ENCODE measurements at places on chromosomes 5 and 9. TPM values are rescaled to one million over a fixed set of nuclear protein-coding genes. Genes with fewer than 3 reads are reported as not detected.

DNA sequence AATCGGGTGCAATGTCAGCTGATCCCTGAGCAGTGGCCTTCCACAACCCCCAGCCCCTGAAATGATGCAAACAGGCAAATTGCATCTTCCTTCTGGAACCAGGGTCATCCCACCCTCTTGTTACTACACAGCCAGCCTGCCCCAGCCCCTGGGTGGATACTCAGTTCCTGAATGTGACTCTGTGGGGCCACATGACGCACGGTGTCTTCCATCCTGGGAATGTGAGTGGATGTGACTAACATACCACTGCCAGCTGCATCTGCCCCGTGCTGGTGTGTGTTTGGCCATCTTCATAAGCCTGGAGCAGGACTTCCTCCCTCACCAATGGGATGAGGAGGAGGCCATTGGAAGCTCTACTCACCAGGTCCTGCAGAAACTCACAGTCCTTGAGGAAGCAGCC, 257.9 kb upstream of the ADAMTS16 start:
- H3K27ac ChIP-seq = no peak overlapping the region
- H3K4me3 ChIP-seq = no peak overlapping the region
- DNase-seq = no peak

DNA sequence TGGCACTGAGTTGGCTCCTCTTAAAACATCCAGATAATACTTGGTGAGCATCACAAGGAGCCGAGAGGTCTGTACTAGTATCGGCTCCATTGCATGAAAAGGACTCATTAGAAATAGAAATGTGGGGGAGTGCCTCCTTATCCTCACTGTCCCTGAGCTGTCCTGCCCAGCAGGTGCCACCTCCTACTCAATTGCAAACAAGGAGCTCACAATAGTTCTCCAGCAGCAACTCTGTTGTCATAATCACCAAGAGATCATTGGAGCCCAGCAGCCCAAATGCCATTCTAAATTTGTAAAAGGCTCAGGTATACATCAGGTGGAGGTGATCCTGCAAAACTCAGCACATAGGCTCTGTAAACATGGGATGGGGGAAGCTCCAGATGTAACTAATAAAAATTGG, 99.1 kb downstream of the PLK2 start:
- no peaks in the 10 kb centered on the region for H3K36me3 ChIP-seq
- no peak for DNase-seq
- no peak overlapping the region for H3K27ac ChIP-seq
- no peaks in the 10 kb centered on the region for H3K4me1 ChIP-seq

- peaks cover 9% of the 10 kb centered on the region for H3K27me3 ChIP-seq
- H3K27ac ChIP-seq = peak overlapping the region; percentile 69
- peaks cover 21% of the 10 kb centered on the region for H3K4me1 ChIP-seq
- no peak for DNase-seq
- peak overlapping the region; percentile 85 for H3K4me3 ChIP-seq
- H3K36me3 ChIP-seq = peaks cover 6% of the 10 kb centered on the region
Observed at GRCh38 chr5:32445287-32445758, 783 bp upstream of the ZFR start.

GRCh38 chr5:67799732-67800234, 415.8 kb upstream of the PIK3R1 start:
- DNase-seq = no peak
- H3K4me1 ChIP-seq = peaks cover 8% of the 10 kb centered on the region
- H3K36me3 ChIP-seq = no peaks in the 10 kb centered on the region
- H3K27ac ChIP-seq = no peak overlapping the region
- H3K4me3 ChIP-seq = no peak overlapping the region

GRCh38 chr9:96559339-96559943, 60.2 kb downstream of the CDC14B start:
- H3K27ac ChIP-seq = no peak overlapping the region
- peaks cover 4% of the 10 kb centered on the region for H3K4me1 ChIP-seq
- no peak for DNase-seq
- H3K36me3 ChIP-seq = no peaks in the 10 kb centered on the region
- peaks cover 2% of the 10 kb centered on the region for H3K27me3 ChIP-seq
- no peak overlapping the region for H3K4me3 ChIP-seq

DNA sequence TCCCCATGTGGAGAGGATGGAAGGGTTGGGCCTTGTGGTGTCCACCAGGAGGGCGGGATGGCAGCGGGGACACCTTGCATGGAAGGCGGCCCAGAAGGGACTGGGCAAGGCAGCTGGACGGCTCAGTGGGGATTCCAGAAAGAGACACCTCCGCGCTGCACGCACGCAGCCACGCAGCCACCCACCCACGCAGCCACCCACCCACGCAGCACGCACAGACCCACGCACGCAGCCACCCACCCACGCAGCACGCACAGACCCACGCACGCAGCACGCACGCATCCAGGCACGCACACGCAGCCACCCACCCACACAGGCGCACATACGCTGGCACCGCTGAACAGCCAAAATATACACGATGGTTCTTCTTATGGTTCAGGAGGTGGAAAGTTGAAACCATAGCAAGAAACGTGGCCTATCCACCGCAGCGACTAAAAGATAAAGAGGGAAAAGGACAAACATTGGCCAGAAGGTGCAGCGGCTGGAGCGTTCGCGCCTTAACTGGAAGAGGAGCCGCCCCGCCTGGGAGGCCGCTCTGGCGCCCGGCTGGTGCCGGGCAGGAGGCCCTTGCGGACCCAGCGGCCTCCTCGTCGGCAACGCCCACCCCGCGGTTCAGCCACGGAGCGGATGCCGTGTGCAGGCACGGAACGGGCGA, 22.2 kb upstream of the EXOC3 start:
- no peaks in the 10 kb centered on the region for H3K27me3 ChIP-seq
- H3K4me3 ChIP-seq = no peak overlapping the region
- H3K27ac ChIP-seq = peak overlapping the region; percentile 9
- H3K4me1 ChIP-seq = peaks cover 19% of the 10 kb centered on the region

GRCh38 chr5:174400461-174400860, 323.9 kb upstream of the MSX2 start:
- no peaks in the 10 kb centered on the region for H3K36me3 ChIP-seq
- no peak for DNase-seq
- no peak overlapping the region for H3K27ac ChIP-seq
- no peak overlapping the region for H3K4me3 ChIP-seq

- peaks cover 18% of the 10 kb centered on the region for H3K4me1 ChIP-seq
- peaks cover 27% of the 10 kb centered on the region for H3K27me3 ChIP-seq
- H3K4me3 ChIP-seq = no peak overlapping the region
- no peak overlapping the region for H3K27ac ChIP-seq
Observed at GRCh38 chr9:90099262-90099963, 494.6 kb downstream of the GADD45G start.

- H3K27me3 ChIP-seq = no peaks in the 10 kb centered on the region
- DNase-seq = no peak
- peaks cover 26% of the 10 kb centered on the region for H3K4me1 ChIP-seq
- peaks cover 10% of the 10 kb centered on the region for H3K36me3 ChIP-seq
Observed at GRCh38 chr5:176366232-176366894, 1.1 kb downstream of the ARL10 start.

- no peaks in the 10 kb centered on the region for H3K4me1 ChIP-seq
- H3K4me3 ChIP-seq = no peak overlapping the region
- no peaks in the 10 kb centered on the region for H3K36me3 ChIP-seq
- no peak overlapping the region for H3K27ac ChIP-seq
Observed at GRCh38 chr5:123474228-123474627, 37.7 kb upstream of the CSNK1G3 start.

DNA sequence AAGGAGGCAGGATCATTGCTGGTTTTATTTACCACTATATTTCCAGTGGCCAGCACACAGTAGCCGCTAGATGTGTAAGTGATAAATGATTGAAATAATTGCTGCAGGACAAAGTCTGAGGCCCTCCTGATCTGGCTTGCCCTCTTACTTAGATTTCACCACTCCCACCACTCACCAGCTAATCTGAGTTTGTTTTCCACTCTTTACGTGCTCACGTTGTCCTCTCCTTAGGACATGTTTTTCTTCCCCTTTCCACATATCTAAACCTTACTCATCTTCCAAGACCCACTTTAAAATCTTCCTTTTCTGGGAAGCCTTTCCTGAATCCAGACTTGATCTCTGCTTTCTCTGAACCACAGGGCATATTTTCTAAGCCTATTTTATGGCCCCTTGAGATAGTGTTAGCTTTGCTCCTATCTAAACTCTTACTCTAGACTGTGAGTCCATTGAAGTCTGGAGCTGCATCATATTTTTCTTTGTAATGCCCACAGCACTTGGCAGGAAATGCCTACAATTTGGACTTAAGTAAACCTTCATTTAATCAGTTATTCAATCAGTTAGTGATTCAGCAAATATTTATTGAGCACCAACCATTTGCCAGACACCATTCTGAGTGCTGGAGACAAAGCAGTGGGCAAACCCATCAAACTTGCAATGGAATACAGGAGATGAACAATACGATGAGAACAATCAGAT, 2.4 kb downstream of the TLR4 start:
- no peak overlapping the region for H3K27ac ChIP-seq
- H3K36me3 ChIP-seq = no peaks in the 10 kb centered on the region
- DNase-seq = no peak
- peaks cover 5% of the 10 kb centered on the region for H3K4me1 ChIP-seq
- peaks cover 17% of the 10 kb centered on the region for H3K27me3 ChIP-seq

- H3K27me3 ChIP-seq = no peaks in the 10 kb centered on the region
- no peak overlapping the region for H3K27ac ChIP-seq
- H3K36me3 ChIP-seq = no peaks in the 10 kb centered on the region
- H3K4me3 ChIP-seq = no peak overlapping the region
- H3K4me1 ChIP-seq = peaks cover under 1% of the 10 kb centered on the region
Observed at GRCh38 chr5:158543539-158544387, 556.0 kb downstream of the EBF1 start.

DNA sequence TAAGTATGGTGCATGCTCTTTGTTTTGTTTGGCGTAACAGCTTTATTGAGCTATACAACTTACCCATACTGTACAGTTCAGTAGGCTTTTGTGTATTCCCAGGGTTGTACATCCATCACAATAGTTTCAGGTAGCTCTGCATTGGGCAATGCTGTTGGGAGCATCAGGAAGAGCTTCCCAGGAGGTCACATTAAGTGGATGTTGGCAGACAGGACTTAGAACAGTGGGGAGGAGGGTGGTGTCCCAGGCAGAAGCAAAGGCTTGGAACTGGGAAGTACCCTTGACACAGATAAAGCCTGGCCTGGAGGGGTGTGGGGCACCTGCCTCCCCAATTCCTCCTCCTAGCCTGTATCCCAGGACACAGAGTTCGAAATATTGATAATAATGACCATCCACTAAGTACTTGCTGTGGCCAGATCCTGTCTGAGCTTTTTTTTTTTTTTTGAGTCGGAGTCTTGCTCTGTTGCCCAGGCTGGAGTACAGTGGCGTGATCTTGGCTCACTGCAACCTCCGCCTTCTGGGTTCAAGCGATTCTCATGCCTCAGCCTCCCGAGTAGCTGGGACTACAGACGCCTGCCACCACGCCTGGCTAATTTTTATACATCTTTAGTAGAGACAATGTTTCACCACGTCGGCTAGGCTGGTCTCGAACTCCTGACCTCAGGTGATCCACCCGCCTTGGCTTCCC, 1.3 kb downstream of the BBLN start:
- H3K27me3 ChIP-seq = no peaks in the 10 kb centered on the region
- H3K4me3 ChIP-seq = peak overlapping the region; percentile 82
- peak overlapping the region; percentile 70 for H3K27ac ChIP-seq
- H3K4me1 ChIP-seq = peaks cover 15% of the 10 kb centered on the region
- no peak for DNase-seq
- H3K36me3 ChIP-seq = peaks cover 4% of the 10 kb centered on the region

GRCh38 chr9:71816916-71817451, 48.7 kb upstream of the CEMIP2 start:
- H3K36me3 ChIP-seq = no peaks in the 10 kb centered on the region
- H3K4me3 ChIP-seq = no peak overlapping the region
- peaks cover 11% of the 10 kb centered on the region for H3K4me1 ChIP-seq

Gene PCDH1
- total RNA-seq = not detected

Gene FOXD4L3
- not detected for total RNA-seq

Gene NUTM2G
- total RNA-seq = not detected

Gene ENC1
- total RNA-seq = 0.96 TPM
